NCI-H226 (cell line): ENCODE measurements at places on chromosomes 2 and 18.
A peak's percentile ranks its signal among the peaks of the same experiment; 100 is the strongest.

- DNase-seq, result no peak
Observed at GRCh38 chr2:232350804-232351685, 27.5 kb upstream of the ALPP start.

GRCh38 chr2:65486282-65486681 lies 53.9 kb upstream of the SPRED2 start:
- no peak for DNase-seq

DNA sequence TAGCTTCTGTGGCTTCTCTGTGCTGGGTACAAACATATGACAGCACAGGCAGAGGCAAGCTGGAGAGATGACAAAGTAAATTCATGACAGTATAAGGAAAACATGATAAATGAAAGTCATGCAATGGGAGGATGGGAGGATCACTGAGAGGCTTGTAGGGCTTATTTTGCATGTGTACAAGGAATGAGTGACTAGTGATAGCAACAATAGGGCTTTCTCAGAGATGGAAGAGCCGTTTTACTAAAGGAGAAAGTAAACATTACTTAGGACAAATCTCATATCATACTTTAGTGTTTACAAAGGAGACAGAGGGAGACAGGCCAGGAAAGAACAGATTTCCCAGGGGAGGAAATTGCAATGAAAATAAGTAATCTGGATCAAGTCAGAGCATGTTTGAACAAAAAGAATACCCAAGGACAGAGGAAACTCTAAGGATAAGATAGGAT lies 82.5 kb upstream of the RBMS1 start:
- DNase-seq, result peak; percentile 2

GRCh38 chr2:60496956-60497355 lies 56.5 kb downstream of the BCL11A start:
- DNase-seq, result no peak

GRCh38 chr18:45671321-45671720 lies 52.7 kb upstream of the SLC14A1 start:
- no peak for DNase-seq

- no peak for DNase-seq
Observed at GRCh38 chr2:205582366-205582765, 99.9 kb upstream of the NRP2 start.

- peak; percentile 92 for DNase-seq
Observed at GRCh38 chr2:18987592-18988073, 370.8 kb downstream of the OSR1 start.

DNA sequence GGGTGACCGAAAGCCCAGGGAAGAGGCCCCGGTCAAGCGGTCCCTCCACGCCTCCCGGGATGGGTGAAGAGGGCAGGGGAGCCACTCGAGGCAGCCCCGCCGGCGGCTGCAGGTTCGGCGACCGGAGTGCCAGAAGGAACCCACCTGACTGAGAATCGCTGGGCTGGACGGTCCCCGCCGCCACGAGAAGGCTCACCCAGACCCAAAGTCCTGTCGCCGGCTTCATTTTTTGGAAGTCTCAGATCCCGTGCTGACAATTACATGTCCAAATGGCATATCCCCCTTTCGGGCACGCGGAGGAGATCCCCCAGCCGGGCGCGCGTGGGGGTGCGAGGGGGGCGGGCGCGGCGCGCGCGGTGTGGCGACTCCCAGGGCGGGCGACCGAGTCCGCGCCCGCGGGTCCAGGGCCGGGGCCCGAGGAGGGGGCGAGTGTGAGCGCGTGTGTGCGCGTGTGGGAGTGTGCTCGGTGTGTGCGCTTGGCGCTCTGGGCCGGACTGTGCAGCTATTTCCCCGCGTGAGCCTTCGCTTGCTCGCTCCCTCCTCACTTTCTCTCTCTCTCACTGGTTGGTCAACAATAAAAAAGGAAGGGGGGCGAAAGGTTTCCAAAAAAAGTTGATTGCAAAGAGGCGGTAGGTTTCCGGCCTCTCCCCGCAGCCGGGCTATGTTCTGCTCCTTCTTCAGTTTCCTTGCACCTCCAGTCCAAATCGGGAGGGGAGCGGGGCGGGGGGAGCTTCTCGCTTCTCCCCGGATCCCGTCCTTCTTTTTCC lies at the start of gene ERBB4:
TSS of gene ERBB4 (minus strand) at position 498 of the 767 bp plus-strand sequence. CDS start at position 226, 272 bp downstream.
- no peak for DNase-seq

- no peak for DNase-seq
Observed at GRCh38 chr2:150442484-150442883, 45.0 kb downstream of the RND3 start.

DNA sequence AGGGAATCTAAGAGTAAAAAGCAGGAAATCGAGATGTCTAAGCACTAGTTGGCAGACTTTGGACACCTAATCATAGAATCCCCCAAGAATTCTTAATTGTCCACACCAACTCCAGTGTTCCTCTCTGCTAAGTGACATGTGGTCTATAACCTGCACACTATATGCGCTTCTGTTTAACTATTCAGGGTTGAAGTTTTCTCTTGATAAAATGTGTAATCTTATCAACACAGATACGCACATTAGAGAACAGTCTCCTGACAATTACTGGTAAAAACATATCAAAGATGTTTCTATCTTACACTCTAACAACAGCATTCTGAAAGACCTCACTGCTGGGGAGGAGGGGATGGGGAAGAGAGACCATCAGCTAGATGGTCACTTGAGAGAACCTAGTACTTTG lies 3.9 kb downstream of the ABCB11 start:
- no peak for DNase-seq

DNA sequence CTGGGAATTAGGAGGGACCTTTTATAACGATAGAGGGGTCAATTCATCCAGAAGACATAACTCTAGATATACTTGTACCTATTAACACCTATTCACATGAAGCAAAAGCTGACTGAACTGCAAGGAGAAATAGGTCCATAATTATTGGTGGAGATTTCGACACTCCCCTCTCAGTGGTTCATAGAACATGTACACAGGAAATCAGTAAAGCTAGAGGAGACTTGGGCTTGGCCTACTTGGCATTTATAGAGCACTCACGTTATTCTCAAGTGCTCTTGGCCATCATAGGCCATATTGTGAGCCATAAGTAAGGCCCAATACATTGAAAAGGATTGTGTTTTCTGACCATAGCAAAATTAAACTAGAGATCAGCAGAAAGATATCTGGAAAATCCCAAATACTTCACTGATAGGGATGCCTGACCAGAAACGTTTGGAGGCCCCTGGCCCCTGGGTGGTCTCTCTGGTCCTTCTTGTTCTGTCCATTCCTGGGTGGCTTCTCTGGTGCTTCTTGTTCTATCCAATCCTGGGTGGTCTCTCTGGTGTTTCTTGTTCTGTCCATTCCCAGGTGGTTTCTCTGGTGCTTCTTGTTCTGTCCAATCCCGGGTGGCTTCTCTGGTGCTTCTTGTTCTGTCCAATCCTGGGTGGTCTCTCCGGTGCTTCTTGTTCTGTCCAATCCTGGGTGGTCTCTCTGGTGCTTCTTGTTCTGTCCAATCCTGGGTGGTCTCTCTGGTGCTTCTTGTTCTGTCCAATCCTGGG lies 49.0 kb downstream of the SNED1 start:
- no peak for DNase-seq

GRCh38 chr2:168160897-168161296 lies 86.5 kb downstream of the STK39 start:
- no peak for DNase-seq

DNA sequence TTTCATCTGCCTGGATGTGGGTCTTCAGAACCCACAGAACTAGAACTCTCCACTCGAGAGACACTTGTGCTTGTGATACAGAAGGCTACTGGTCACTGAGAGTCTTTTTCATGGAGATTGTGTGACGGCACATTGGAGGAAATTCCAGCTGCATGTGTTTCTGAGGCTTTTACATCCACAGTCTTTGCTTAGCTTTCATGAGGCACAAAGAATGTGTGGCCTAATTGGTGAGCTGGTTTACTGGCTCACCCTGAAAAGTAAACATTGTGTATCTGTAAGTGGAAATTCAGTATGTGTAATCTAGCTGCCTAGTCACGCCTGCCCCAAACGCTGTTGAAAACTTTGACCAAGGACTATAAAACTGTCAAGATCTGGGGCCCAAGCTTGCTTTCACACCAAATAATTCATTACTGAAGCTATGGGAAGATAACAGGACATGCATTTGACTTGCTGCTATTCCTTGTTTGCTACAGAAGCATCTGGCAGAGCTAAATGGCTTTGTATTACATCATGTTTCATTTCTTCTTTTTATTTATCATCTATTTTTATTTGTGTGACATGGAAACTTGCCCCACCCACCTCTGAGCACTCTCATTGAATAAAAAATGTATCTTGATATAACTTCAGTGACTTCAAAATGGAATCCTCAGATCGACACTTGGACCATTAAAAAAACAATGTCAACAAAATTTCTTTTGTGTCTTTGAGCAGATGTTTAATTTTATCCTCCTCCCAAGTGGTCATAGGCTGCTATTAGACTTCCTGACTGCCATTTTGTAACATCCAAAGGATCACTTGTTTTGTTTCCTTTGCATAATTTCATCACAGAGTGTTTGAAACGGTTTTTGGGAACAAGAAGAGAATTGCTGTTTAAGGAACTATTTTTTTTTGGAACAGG lies 80.2 kb downstream of the EFEMP1 start:
- peak; percentile 35 for DNase-seq
